ENCODE measurements at places on chromosomes 3 and 15. TPM values are rescaled to one million over a fixed set of nuclear protein-coding genes. Genes with fewer than 3 reads are reported as not detected.

HACD3 gene
- total RNA-seq, result 271 TPM

ZNF385D gene
- total RNA-seq, result 1.9 TPM

PAQR5 gene
- total RNA-seq, result 1.4 TPM

HESX1 gene
- 50.6 TPM for total RNA-seq

NRROS gene
- total RNA-seq, result 0.58 TPM

DNA sequence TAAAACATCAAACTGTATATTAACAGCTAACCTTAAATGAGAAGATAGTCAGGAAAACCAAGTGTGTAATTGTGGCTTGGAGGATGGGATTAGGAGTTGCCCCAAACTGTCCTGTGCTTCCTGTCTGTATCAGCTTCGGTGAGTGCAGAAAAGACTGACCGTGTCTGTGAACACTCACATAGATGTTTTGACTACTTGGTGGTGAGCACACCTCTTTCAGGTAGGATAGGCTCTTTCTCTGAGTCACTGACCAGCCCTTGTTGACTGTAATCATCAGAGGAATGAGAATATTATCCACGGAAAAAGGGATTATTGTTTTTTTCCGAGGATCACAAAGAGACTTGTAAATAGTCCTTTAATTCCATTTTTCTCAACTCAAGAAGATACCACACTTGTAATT lies 51.5 kb downstream of the GMNC start:
- no peaks in the 10 kb centered on the region for H3K4me1 ChIP-seq
- DNase-seq, result no peak
- H3K27me3 ChIP-seq, result no peaks in the 10 kb centered on the region
- H3K27ac ChIP-seq, result no peak overlapping the region
- no peaks in the 10 kb centered on the region for H3K36me3 ChIP-seq

GRCh38 chr15:46389739-46390138 lies 754.9 kb downstream of the SQOR start:
- no peak overlapping the region for H3K4me3 ChIP-seq
- H3K27ac ChIP-seq, result no peak overlapping the region
- no peaks in the 10 kb centered on the region for H3K27me3 ChIP-seq
- H3K36me3 ChIP-seq, result peaks cover 4% of the 10 kb centered on the region
- no peaks in the 10 kb centered on the region for H3K4me1 ChIP-seq
- DNase-seq, result no peak

DNA sequence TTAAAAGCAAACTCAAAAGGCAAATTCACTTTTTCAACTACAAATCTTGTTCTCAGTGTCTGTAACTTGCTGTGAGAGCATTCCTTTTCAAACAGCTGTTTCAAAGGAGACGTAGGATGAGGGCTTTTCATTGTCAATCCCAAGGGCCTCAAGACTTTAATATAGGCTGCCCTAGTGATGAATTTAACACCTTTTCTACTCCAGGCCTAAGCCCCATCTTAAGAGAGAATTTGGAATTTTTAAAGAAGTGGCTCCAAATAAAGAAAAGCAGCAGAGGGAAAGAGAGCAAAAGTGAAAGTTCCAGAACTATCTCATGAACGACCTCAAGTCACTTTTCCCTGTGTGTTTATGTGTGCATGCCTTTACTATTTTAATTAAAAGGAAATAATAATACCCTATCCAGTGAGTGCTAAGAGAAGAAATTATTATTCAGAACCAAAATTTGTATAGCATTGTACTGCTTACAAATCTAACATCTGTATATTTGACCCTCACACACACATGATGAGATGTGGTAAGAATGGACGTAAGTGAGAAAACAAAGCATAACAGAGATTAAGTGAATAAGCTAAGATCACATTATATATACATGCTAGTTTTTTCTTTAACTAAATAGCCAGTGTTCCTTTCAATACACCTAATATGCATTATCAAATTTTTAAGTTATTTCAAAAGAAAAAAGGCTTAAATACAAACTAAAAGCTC lies 196.4 kb downstream of the VGLL3 start:
- H3K4me1 ChIP-seq, result peaks cover 13% of the 10 kb centered on the region
- no peak overlapping the region for H3K27ac ChIP-seq

DNA sequence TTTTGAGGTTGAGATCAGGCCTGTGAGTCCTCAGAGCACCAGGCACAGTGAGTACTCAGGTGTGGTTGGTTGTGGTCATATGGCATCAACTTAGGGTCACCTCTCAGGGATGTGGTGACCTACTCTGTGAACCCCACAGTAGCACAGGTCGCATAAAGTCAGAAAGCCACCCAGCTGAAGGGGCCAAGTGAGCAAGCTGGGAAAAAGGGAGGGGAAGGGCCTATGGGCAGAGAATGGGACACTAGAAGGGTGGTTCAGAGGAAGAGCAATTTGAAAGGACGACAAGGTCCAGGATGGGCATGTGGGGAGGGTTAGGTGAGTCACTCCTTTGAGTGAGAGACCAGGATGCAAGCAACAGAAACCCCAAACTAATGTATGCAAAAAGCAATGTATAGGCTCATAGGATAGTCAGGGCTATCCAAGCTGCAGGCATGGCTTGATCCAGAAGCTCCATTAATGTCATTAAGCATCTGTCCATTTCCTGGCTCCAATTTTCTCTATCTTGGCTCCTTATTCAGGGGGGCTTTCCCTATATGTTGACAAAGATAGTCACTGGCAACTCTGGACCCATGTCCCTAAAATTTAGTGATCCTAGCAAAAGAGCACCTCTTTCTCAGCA lies 33.5 kb downstream of the HMCES start:
- no peak for DNase-seq
- H3K4me1 ChIP-seq, result peaks cover 9% of the 10 kb centered on the region
- H3K4me3 ChIP-seq, result no peak overlapping the region
- no peak overlapping the region for H3K27ac ChIP-seq

GRCh38 chr3:99175276-99175812 lies 273.8 kb upstream of the DCBLD2 start:
- no peaks in the 10 kb centered on the region for H3K27me3 ChIP-seq
- no peaks in the 10 kb centered on the region for H3K4me1 ChIP-seq
- DNase-seq, result no peak
- H3K36me3 ChIP-seq, result no peaks in the 10 kb centered on the region

DNA sequence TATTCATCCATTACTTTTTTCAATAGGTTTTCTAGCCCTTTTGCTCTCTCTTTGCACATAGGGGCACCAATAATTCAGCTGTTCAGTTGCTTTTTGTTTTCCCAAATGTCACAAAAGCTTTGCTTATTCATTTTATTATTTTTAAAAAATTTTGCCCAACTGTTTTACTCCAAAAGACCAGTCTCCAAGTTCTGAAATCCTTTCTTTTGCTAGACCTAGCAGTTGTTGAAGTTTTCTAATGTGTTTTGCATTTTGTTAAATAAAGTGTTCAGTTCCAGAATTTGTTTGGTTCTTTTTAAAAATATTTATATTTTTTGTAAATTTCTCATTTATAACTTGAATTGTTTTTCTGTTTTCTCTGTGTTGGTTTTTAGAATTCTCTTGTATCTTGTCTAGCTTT lies 1227.3 kb downstream of the ROBO2 start:
- H3K27me3 ChIP-seq, result no peaks in the 10 kb centered on the region
- H3K36me3 ChIP-seq, result no peaks in the 10 kb centered on the region
- DNase-seq, result no peak
- H3K4me1 ChIP-seq, result no peaks in the 10 kb centered on the region
- no peak overlapping the region for H3K27ac ChIP-seq

GRCh38 chr3:195771646-195772300 lies 40.0 kb downstream of the MUC4 start:
- H3K27ac ChIP-seq, result no peak overlapping the region
- DNase-seq, result peak; percentile 1
- no peaks in the 10 kb centered on the region for H3K36me3 ChIP-seq
- no peak overlapping the region for H3K4me3 ChIP-seq
- no peaks in the 10 kb centered on the region for H3K4me1 ChIP-seq

- no peak for DNase-seq
- H3K27ac ChIP-seq, result no peak overlapping the region
- H3K27me3 ChIP-seq, result no peaks in the 10 kb centered on the region
- peaks cover 26% of the 10 kb centered on the region for H3K4me1 ChIP-seq
- H3K4me3 ChIP-seq, result no peak overlapping the region
- H3K36me3 ChIP-seq, result peaks cover 3% of the 10 kb centered on the region
Measured at GRCh38 chr15:93231261-93231925, 142.4 kb upstream of the RGMA start.

DNA sequence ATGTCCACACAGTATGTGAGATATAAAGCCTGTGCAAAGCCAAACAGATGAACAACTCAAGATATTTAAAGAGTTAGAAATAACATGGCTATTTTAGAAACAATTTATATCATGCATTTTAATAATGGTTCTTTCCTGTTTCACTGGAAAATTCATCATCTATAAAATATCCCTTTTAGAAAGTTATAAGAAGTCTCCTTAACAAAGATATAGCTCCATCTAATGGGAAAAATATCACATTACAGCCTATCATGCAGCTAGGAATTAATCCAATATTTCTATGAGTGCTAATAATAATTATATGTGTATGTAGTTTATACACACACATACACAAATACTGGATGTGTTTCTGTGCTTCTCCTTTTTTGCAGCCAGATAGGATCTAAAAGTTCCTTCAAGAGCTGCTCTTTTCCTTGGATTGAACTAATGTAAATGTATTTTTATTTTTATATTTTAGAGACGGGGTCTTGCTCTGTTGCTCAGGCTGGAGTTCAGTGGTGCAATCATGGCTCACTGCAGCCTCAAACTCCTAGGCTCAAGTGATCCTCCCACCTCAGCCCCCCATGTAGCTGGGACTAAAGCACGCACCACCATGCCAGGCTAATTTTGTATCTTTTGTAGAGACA lies 21.6 kb downstream of the RPL22L1 start:
- no peak overlapping the region for H3K27ac ChIP-seq
- H3K36me3 ChIP-seq, result no peaks in the 10 kb centered on the region
- H3K27me3 ChIP-seq, result no peaks in the 10 kb centered on the region
- no peak for DNase-seq

DNA sequence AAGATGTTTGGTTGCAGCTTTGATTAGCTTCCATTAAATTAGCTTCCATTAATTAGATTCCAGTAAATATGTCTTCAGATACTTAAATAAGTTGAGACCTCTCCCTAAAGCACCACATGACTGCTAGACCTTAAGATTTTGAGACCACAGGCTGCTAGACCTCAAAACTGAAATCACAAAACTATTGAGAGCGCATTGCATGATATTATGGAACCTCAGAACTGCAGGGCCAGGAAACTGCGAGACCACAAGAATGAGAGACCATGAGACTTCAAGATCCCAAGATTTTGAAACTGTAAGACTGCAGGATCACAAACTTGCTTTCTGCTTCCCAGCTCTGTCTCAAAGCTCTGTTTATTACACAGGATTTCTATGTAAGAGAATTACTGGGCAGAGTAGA lies 87.4 kb downstream of the TRIM42 start:
- no peak for DNase-seq
- H3K4me1 ChIP-seq, result no peaks in the 10 kb centered on the region
- H3K4me3 ChIP-seq, result no peak overlapping the region
- H3K27ac ChIP-seq, result no peak overlapping the region
- no peaks in the 10 kb centered on the region for H3K36me3 ChIP-seq

DNA sequence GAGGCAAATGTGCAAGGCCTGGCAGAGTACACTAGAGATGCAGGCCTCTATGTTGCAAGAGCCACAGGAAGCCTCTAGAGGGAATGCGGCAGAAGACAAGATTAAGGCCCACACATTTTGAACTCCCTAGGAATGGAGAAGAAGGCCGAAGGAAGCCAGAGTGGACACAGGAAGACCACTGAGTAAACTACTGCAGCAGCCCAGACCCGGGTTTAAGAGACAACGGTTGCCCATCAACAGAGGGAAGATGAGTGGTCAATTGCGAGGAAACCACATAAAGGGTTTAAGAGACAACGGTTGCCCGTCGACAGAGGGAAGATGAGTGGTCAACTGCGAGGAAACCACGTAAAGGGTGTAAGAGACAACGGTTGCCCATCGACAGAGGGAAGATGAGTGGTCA lies 14.6 kb downstream of the CHSY1 start:
- H3K4me3 ChIP-seq, result no peak overlapping the region
- no peak for DNase-seq
- no peaks in the 10 kb centered on the region for H3K36me3 ChIP-seq
- H3K4me1 ChIP-seq, result peaks cover 4% of the 10 kb centered on the region
- H3K27ac ChIP-seq, result no peak overlapping the region

DNA sequence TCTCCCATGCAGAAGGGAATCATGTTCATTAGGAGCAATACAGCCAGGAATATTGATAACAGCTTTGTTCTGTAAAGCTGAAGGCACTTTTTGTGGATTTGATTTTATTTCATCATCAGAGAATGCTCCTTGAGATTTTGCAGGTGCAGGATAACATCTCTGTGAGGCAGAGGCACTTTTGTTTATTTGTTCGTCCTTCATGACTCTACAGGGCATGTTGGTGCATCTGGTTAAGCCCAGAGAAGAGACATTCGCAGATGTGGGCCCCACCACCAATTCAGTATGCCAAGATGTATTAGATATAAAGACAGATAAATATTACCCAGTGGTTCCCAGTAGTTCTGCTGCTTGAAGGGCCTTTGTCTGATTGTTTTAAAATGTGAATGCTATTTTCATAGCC lies 368.1 kb upstream of the SEMA6D start:
- no peak for DNase-seq
- no peaks in the 10 kb centered on the region for H3K4me1 ChIP-seq
- H3K27ac ChIP-seq, result no peak overlapping the region
- no peaks in the 10 kb centered on the region for H3K36me3 ChIP-seq
- no peak overlapping the region for H3K4me3 ChIP-seq
- no peaks in the 10 kb centered on the region for H3K27me3 ChIP-seq

- no peaks in the 10 kb centered on the region for H3K36me3 ChIP-seq
- no peaks in the 10 kb centered on the region for H3K4me1 ChIP-seq
- H3K27me3 ChIP-seq, result no peaks in the 10 kb centered on the region
- H3K27ac ChIP-seq, result no peak overlapping the region
Measured at GRCh38 chr3:22039161-22039560, 288.2 kb upstream of the ZNF385D start.

DNA sequence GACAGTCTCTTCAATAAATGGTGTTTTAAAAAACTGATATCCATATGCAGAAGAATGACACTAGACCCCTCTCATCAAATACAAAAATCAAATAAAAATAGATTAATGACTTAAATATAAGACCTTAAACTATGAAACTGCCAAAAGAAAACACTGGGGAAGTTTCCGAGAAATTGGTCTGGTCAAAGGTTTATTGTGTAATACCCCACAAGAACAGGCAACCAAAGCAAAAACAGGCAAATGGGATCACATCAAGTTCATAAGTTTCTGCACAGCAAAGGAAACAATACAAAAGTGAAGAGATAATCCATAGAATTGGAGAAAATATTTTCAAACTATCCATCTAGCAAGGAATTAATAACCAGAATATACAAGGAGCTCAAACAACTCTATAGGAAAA lies 126.2 kb downstream of the GOLIM4 start:
- no peak overlapping the region for H3K4me3 ChIP-seq
- no peaks in the 10 kb centered on the region for H3K36me3 ChIP-seq
- H3K27me3 ChIP-seq, result no peaks in the 10 kb centered on the region
- H3K4me1 ChIP-seq, result no peaks in the 10 kb centered on the region
- no peak for DNase-seq

- H3K27ac ChIP-seq, result no peak overlapping the region
- H3K36me3 ChIP-seq, result no peaks in the 10 kb centered on the region
- no peak for DNase-seq
Measured at GRCh38 chr3:190238871-190239270, 83.4 kb downstream of the CLDN1 start.
